ENCODE measurements at places on chromosomes 12 and 14.

GRCh38 chr12:16175840-16176239 is 101.6 kb downstream of the SLC15A5 start:
- no peak for DNase-seq

- DNase-seq: no peak
Observed at GRCh38 chr12:32360956-32361355, 38.4 kb upstream of the FGD4 start.

DNA sequence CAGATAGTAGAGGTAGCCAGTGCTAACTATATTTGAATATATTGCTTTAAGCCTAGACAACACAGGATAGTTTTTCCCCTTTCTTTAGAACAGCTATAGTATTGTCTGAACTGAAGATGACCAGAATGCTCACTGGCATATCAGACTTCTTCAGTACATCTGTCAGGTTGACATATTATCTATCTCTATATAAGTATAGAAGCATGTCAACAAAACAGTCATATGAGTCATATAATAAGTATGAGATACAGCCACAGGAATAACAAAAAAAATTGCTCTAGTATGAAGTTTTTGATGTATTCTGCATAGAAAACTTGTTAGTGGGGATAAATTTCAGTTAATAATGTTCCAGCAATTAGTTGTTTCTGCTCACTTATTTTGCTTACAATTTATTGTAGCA is 767.7 kb downstream of the LRFN5 start:
- no peak for DNase-seq

DNA sequence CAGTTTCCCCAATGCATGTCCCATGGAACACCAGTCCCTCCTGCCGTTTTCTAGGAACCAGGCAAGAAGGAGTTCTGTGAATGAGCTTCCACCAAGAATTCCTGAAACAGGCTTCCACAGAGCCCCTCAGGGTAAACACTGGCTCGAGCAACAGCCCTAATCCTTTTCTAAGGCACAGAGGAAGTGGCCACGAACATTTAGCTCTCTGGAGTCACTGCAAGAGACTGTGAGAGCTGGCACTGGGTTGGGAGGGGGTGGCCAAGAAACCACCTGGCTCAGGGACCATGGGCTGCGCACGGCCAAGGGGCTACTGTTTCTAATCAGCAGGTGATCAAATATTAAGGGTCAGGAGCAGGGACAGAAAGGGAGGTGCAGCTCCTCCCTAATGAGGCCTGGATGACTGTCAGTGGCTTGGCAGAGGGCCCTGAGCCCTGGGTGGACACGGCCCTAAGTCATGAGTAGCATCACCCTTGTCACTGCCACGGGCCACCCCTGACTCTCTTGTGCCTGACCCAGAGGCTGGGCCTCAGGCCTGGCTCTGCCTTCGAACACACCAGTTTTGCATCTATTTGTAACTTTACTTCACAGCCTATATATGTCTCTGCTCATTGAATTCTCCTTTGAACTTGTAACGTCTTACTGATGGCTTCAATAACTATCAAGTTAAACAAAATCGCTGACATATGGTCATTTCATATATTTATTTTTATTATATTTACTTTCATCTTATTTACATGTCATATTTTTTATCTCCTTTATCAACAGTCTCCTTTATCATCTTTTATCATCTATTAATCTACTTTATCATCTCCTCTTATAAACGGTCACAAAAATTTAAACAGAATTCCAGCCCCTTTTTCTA is 154.0 kb downstream of the DICER1 start:
- DNase-seq: no peak

GRCh38 chr12:60805364-60805763 is 1209.5 kb downstream of the SLC16A7 start:
- DNase-seq: no peak

GRCh38 chr12:11347810-11348209 is 37.6 kb upstream of the PRB4 start:
- no peak for DNase-seq

DNA sequence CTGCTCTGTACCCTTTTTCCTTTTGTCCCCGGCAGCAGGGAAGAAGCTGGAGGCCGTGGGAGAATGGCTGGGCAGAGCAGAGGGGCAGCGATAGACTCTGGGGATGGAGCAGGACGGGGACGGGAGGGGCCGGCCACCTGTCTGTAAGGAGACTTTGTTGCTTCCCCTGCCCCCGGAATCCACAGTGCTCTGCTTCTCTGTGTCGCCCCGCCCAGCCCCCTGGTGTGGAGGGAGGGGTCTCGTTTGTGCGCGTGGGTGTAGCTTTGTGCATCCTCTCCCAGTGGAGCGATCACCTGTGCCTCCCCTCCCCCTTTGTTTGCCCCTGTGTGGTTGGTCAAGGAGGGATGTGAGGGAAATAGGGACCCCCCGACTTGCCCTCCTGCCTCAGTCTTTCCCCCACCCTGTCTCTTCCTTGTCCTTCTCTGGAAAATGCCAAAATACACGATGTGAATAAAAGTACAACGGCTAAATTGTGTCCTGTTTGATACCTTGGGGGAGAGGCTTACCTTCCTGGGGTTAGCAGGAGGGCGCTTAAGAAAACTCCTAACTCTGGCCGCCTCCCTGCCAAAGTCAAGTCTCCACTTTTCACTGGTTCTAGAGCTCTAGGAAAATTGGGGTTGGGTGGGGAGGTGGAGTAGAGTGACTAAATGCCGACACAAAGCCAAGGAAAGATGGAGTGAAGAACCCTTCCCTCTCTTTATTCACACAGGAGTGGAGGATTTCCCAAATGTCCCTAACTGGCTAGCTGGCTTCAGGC is 990 bp upstream of the TPI1 start:
- no peak for DNase-seq

GRCh38 chr12:66354291-66354690 is 52.0 kb downstream of the HELB start:
- no peak for DNase-seq

DNA sequence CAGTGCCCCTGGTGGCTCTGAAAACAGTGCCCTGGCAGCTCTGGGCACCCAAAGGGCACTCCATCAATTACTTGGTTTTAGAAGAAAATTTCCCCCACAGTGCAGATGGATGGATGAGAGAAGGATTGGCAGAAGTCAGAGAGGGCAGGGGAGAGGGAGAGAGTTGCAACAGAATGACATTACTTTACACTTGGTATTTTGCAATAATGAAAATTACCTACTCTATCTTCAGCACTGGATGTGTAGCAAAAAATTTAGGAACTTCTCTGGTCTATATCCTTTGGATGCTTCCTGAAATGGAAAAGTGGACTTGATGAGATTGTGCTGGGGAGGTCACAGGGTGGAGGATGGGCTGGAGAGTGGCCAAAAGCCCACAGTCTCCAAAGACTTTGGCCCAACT is 193.2 kb downstream of the CHST11 start:
- DNase-seq: no peak

DNA sequence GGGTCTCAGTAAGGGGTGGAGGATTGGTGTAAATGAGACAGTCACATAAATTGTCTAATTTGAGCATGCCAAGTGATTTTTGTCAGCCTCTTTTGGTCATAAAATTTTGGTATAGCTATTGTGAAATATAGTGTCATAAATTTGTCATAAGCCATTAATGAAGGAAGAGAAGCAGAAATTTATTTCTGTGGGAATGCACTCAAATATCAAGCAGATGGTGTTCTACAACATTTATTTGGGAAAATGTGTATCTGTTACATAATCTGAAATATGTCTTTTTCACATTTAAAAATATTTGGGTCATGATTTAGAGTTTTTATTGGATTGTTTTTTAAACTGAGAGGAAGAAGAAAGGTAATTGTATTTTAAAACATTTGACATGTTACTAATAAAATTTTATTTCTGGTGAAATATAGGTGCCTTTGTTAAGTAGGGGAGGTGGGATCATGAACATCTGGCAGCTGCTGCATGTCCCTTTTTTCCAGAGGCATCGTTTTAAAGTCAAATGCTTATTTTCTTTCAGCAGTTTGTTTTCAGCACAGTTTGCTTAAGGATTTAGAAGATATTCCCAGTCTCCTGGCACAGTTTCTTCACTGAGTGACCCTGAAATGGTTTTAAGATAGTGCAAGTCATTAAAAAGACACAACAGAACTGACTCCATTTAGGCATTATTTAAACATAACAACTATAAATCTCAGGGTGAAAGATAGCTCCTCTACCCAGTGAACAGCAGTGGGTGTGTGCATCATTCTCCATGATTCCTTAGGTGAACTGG is 371.7 kb downstream of the SNAPC1 start:
- no peak for DNase-seq

GRCh38 chr12:106219043-106219442 is 28.8 kb downstream of the CKAP4 start:
- DNase-seq: no peak

DNA sequence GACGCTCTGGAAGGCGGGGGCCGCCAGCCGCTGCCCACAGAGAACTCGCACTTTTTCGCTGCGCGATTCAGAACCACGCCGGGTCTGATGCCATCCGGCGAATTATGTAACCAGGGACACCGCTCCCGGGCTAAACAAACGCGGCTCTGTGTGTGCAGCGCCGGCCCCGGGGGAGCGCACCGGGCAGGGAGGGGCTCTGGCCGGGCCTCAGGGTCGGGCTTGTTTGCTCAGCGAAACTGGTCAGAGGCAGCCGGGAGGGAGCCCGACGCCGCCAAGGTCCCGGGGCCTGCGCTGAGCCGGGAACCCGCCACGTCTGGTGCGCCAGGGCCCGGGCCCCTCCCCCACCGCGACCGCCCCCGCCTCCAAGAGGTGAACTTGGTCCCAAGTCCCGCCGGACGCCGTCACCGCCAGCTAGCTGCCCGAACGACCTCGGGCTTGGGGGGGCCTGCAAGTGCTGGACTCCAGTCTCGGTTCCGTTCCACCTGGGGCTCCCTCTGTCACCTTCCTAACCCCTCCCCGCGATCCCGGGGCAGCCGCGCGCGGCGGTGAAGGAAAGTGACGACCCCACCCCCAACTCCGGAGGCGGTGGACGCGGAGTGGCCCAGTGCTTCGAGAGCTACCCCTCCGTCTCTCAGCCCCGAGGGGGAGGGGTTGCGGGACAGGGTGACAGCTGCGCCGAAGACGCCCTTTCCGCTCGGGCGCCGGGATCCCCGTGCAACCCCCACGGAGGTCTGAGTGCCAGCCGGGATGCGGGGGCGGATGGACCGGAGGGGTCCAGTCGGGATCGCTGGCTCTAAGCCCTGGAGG is 848 bp downstream of the CTDSP2 start:
- peak; percentile 78 for DNase-seq

- no peak for DNase-seq
Observed at GRCh38 chr12:92623386-92623785, 79.4 kb upstream of the PLEKHG7 start.

GRCh38 chr12:96205908-96206307 is 11.7 kb downstream of the ELK3 start:
- DNase-seq: no peak

- no peak for DNase-seq
Observed at GRCh38 chr12:1552171-1552570, 42.2 kb downstream of the FBXL14 start.

- DNase-seq: no peak
Observed at GRCh38 chr12:122984612-122985337, 4.3 kb downstream of the ARL6IP4 start.

DNA sequence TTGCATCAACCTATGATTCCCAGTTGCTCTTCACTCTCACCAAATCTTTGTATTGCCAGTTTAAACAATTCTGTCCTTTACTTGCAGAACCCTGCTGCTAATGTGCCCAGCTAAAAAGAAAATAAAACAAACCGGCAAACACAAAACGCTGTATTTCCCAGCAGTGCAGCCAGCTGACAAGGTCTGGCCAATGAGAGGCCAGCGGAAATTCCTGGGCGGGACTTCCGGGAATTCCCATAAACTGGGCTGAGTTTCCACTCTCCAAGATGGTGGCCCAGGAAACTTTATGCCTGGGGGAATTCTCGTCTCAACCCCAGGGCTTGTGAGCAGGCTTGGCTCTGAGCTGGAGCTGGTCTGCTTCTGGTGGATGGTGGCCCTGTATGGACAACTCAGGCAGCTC is 807.3 kb upstream of the TMEM132C start:
- no peak for DNase-seq

GRCh38 chr12:3920351-3921150 is 47.4 kb upstream of the PARP11 start:
- no peak for DNase-seq

DNA sequence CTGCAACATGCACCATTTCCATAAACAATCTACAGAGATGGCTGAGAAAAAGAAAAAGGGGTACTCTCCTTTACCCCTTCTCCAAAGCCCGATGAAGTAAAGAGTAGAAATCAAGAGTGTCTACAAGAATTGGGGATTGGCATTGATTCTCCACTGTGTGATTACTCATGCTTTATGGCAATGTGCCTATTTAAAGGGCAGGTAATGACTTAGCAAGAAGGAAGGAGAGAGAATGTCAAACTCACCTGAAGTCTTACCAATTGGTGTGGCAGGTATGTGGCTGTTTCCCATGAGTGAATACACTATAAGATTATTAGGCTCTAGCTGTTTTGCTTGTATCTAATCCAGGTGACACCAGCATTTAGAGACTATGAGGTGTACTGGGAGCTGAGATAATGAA is 275.3 kb downstream of the CCER1 start:
- no peak for DNase-seq

- DNase-seq: no peak
Observed at GRCh38 chr14:88791629-88792472, 902 bp downstream of the EML5 start.

- DNase-seq: no peak
Observed at GRCh38 chr12:97535582-97535981, 73.0 kb downstream of the RMST start.

GRCh38 chr14:50357753-50358395 is 38.8 kb downstream of the CDKL1 start:
- DNase-seq: no peak

DNA sequence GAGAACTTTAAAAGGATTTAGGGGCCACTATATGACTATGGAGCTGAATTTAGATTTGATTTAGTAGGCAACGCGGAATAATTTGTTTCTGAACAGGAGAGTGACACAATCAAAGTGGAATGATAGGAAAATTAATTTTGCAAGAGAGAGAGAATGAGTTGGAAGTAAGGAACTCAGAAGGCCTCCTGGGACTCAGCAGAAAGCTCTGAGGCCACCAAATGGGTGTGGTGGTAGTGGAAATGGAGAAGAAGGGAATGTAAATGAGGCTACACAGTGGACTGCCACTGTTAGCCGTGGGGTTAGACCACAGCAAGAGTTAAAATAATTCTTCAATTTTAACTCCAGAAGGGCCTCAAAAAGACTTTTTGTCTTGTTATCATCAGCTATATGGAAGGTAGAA is 102.7 kb downstream of the LRRK2 start:
- DNase-seq: no peak

DNA sequence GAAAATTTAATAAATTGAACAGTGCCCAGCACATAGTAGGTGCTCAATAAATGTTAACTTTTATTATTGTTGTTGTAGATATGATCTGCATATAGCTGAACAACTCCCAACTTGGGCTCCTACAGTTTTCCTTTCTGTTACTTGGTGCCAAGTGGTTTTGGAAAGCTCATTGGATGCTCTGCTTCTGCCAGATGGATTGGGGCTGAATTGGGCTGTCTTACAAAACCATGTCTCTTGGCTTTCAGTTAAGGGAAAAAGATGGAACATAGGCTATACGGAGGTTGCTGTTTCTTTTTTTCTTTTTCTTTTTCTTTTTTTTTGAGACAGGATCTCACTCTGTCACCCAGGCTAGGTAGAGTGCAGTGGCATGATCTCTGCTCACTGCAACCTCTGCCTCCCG is 140.7 kb upstream of the PWP1 start:
- no peak for DNase-seq
